Germinal center (tissue), 1 donor: ENCODE measurements at places on chromosomes 1 and 21.

- DNase-seq, result no peak
These were observed 46.9 kb upstream of the PRRC2C start for GRCh38 chr1:171438441-171438840.

DNA sequence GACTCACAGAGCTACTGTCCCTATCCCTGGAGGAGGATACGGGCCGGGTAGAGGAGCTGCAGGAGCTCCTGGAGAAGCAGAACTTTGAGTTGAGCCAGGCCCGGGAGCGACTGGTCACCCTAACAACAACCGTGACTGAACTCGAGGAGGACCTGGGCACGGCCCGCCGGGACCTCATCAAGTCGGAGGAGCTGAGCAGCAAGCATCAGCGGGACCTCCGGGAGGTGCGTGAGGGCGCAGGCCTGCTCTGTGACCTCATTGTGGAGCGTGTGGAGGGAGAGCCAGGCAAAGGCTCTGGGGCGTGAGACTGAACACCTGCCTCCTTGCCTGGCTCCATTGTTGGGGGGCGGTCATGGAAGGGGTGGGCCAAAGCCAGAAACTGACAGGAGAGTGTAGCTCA lies 19.0 kb downstream of the PPFIA4 start:
- DNase-seq, result no peak

- DNase-seq, result no peak
These were observed 17.7 kb downstream of the IVL start for GRCh38 chr1:152926091-152926490.

GRCh38 chr1:64060611-64061302 lies 142.7 kb upstream of the UBE2U start:
- DNase-seq, result no peak

DNA sequence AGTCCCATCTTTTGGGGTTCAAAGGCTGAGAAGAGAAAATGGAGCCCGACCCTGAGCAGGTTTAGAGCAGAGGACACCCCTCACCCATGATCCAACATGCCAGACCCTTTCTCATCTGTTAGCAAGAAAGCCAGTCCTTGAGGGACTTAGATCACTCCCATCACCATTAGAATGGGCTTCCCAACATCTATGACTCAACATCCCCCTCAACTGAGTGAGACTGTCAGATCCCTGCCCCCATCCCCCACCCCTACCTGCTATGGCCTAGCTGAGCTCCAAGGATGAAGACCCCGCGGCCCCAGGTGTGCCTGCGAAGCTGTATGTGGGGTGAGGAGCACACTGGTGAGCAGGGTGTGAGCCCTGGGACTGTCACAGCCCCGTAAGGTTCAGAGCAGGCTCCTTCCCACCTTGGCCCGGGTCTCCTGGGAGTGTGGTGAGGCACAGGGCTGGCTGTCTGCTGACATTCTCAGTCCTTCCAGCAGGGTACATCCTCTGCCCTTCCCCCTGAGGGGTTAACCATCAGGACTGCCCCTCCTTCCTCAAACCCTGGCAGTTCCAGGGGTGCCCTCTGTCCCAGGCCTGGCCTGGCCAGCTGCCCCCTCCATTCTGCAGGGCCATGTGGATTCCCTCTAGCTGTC lies 21.4 kb upstream of the BLACAT1 start:
- DNase-seq, result no peak

DNA sequence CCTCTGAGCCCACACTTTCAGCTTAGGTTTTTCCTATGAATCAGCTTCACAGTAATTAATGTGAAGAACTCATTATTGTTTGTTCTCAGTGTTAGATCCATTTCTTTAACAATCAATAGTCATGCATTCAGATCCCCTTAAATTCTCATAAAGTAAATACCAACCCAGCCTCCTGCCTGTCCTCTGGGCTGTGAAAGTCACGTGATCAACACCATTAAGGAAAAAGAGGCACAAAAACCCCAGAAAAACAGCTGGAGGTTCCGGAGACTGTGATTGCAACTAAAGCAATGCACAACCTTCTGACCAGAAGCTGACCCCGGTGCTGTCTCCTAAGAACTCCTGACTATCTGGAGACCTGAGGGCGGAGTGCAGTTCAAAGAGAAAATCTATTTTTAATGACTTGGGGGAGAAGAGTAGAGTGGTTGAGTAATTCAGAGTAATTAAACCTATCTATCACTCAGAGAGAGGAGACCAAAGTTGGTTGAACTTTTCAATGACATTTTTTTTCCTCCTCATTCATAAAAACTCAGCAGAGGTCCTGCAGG lies 132.5 kb downstream of the PLXNA2 start:
- no peak for DNase-seq

DNA sequence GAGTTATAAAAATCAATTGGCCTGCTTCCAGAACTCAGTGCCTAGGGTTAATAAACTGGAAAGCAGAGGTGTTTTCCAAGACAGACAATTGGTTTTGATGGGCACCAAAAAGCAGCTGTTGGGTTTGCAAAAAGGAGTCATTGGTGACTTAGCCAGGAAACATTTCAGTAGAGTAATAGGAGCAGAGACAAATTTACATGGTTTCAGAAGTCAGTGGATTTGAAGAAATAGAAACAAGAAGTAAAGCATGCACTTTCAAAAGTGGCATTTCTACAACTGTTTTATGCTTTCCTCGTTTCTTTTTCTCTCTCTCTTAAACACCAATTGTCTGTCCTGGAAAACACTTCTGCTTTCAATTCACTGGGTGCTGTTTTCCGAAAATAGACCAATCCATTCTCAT lies 87.8 kb downstream of the GLUL start:
- no peak for DNase-seq

GRCh38 chr1:168729405-168729802 lies 398 bp upstream of the DPT start:
- no peak for DNase-seq

DNA sequence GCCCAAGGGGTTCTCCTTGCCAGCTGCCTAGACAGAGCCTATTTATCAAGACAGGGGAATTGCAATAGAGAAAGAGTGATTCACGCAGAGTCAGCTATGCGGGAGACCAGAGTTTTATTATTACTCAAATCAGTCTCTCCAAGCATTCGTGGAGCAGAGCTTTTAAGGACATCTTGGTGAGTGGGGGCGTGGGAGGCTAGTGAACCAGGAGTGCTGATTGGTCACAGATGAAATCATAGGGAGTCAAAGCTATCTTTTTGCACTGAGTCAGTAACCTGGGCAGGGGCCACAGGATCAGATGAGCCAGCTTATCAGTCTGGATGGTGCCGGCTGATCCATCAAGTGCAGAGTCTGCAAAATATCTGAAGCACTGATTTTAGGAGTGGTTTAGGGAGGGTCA lies 64.8 kb upstream of the MRPS6 start:
- DNase-seq, result no peak

DNA sequence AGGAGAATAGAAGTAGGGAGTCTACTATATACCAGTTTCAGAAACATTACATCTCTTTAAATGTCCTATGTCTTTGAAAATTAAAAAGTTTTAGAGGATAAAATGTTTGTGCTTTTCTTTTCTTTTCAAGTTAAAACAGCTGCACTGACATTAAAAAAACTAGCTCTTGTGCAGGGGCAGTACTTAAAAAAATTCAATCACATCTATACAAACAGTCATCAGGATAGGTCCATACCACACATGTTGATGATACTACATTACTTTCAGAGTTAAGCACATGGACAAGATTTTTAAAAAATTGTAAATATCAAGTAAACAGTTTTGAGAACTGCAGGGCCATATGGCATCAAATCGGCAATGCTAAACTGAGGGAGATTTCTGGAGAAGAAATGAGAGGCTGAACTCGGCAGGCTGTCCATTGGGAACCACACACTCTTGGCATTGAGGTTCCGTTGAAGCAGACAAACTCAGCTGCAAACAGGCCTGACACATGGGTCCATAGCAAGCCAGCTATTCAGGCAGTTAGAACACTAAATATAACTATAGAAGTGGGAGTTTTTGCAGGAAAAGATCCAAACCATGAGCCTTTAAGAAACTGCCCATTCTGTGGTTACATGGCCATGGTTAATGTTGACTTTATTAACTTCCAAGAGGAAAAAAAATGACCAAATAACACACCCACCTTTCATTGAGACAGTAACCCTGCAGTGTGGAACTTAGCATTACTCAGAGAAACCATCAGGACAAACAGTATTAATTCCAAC lies 84.5 kb upstream of the BCL10 start:
- no peak for DNase-seq

DNA sequence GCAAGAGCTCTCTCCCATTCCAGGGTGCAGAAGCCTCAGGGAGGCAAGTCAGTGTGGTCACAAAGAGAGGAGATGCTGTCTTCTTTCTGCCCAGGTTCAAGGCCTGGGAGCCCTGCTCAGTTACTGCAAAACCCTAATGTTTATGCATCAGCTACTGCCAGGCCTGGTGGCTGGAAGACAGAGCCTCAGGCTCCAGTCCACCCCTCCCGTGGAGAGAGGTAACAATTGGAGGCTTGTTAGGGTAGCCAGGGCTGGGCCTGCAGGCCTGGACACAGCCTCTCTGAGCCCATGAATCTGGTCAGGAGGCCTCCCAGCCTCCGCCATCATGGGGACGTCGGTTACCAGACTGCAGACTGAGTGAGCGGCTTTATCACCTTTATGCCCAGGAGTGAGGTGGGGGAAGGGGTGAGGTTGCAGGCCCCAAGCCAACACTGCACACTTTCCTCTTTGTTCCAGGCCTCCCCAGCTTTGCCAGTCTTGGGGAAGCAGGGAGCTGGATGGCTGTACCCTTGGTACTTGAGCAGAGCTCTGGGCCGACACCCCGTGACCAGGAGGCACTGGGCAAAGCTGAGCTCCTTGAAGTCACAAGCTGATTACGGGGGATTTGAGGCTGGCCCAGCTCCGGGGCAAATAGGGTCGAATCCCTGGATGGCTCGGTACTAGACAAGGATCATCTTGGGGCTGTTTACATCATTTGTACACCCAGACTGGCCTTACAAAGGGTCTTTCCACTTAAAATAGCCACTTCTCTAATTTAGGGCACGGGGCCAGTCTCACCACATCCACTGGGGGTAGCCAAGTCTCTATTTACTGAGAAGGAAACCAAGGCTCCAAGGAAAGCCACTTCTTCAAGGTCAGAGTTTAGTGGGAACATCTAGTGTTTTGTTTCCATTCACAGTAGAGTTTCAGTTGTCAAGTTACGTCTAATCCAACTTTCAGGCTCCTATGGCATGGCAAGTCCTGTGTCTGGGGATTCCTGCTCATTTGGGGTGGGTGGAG lies 5.2 kb downstream of the SLC2A1 start:
- no peak for DNase-seq

- no peak for DNase-seq
These were observed 14.3 kb upstream of the NASP start for GRCh38 chr1:45569571-45569961.

DNA sequence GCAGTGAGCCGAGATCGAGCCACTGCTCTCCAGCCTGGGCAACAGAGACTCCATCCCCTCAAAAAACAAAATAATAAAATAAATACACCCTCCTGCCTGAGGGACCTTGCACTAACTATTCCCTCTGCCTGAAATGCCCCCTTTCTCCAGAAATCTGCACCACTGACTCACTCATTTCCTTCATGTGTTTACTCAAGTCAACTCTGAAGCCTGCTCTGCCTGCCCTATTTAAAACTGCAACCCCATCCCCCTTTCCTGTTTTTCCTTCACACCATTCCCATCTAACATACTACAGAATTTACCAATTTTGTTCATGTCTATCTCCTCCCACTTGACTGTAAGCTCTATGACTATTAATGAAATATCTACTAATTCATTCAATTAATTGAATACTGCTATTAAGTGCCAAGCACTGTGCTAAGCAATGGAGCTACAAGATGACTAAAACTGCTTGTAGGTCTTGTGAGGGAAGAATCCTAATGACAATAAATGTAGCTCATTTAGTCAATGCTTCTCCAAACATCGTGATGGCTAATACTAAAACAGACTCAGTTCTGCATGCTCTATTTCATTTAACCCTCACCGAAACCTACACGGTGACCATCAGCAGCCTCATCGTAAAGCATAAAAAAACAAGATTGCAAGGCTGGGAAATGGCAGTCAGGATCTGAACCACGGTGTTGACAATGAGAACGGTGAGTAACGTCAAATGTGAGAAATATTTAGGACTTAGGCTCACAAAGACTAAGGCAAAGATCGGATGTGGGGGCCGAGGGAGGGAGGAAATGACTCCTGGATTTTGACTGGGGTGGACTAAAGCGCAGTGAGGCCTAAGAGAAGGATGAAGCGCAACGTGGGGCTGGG lies 749 bp upstream of the TMEM39B start:
- DNase-seq, result no peak

- no peak for DNase-seq
These were observed 13.0 kb upstream of the C8B start for GRCh38 chr1:56978819-56979218.

- no peak for DNase-seq
These were observed 89.8 kb downstream of the LRRC53 start for GRCh38 chr1:74422421-74423292.

GRCh38 chr1:10014016-10014415 lies 17.0 kb downstream of the RBP7 start:
- DNase-seq, result no peak

GRCh38 chr1:27593678-27594563 lies 10.0 kb downstream of the AHDC1 start:
- no peak for DNase-seq

DNA sequence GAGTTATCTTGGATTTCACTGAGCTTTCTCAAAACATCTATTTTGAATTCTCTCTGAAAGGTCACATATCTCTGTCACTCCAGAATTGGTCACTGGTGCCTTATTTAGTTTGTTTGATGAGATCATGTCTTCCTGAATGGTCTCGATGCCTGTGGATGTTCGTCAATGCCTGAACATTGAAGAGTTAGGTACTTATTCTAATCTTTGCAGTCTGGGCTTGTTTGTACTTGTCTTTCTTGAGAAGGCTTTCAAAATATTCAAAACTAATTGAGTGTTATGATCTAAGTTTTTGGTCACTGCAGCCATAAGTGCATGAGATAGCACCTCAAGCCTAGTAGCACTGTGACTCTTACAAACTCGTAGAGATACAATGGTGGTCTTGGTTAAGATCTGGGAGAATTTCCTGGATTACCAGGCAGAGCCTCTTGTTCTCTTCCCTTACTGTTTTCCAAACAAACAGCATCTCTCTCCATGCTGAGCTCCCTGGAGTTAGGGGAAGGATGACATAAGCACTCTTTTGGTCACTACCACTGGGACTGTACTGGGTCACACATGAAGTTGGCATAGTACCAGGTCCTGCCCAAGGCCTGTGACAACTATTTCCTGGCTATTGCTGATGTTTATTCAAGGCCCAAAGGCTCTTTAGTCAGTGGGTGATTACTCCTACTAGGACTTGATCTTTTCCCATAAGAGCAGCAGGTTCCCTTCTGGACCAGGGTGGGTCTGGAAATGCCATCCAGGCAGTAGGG lies 25.6 kb downstream of the SLC22A15 start:
- no peak for DNase-seq

- DNase-seq, result no peak
These were observed 9.5 kb upstream of the MYOM3 start for GRCh38 chr1:24121406-24121805.

DNA sequence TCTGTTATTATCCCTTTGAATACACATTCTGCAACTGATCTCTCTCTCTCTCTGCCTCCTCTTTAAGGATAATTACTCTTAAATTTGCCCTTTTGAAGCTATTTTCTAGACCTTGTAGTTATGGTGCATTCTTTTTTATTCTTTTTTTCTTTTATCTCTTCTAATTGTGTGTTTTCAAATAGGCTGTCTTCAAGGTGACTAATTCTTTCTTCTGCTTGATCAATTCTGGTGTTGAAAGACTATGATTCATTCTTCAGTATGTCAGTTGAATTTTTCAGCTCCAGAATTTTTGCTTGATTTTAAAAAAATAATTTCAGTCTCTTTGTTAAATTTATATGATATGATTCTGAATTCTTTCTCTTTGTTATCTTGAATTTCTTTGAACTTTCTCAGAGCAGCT lies 95.6 kb upstream of the GPR52 start:
- no peak for DNase-seq
